ENCODE measurements at places on chromosomes 7 and 10.
A peak's percentile ranks its signal among the peaks of the same experiment; 100 is the strongest.

- no peak for DNase-seq
Observed at GRCh38 chr7:12436126-12436525, 32.5 kb upstream of the VWDE start.

GRCh38 chr7:44098092-44099068, 5.8 kb upstream of the AEBP1 start:
- DNase-seq: no peak

DNA sequence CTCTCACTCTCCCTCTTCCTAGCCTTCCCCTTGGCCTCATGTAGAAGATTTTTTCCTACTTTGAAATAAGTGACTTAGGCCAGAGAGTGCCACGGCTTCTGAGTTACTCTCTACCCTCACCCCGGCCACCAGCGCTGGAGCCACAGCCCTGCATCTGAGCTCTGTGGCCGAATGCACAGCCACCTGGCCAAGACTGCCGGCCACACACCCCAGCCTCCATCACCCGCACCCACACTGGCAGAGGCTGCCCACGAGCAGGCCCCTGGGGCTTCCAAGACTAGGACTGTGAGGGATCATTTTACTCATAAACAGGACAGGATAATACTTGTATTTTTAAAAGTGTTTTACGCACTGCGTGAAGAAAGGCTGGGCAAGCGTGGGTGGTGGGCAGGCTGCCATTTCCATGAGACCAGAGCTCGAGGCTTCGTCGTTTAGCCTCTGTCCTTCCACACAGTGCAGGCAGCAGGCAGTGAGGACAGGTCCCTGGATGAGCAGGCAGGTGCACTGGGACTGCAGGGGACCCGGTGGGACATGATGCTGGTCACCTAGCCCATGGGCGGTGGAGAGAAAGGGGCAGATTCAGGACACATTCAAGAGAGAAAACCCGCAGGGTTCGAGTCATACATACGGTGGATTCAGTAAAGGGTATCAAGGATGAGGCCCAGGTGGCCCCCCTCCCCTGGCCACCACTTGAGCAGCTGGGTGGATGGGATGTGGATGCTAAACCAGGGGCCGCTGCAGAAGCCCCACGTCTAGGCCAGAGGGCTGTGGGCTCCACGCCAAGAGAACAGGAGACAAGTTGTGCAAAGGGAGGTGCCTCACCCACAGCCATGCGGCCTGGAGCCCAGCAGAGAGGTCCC, 35.5 kb upstream of the RNF32 start:
- DNase-seq: no peak

DNA sequence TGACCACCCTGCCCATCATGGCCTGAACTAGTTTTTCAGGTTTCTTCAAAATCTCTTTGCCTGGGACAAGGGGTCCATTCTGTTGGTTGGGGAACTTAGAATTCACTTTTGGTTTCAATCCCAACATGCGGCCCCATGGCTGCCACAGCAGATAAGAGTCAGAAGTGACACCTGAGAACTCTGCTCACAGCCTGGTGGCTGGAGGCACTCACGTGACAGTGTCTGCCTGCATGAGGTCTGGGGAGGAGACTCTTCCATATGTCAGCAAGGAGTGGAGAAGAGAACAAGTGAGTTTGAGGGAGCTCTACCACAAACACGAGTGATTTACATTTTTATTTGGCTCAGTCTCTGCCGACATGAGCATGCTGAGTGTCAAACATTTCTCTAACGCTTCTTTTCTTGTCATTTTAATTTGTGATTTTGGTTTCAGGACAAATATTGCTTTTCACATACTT, 370.4 kb downstream of the TNS3 start:
- DNase-seq: no peak

DNA sequence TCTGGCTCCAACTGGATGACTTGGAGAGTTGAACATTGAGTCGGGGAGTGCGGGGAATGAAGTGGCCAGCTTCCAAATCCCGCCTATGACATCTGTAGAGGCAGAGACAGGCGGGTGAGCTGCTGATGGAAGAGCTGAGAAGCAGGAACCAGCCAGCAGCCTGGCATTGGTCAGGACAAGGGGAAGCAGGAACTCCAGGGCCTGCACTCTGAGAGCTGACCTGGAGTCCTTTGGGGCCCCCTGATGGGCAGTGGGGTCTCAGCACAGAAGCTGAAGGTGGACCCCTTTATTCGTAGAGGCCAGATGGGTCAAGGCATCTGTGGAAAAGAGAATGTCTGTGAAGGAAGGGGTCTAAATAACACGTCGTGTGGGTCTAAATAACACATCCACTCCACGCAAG, 57.0 kb downstream of the SEC61G start:
- DNase-seq: no peak

DNA sequence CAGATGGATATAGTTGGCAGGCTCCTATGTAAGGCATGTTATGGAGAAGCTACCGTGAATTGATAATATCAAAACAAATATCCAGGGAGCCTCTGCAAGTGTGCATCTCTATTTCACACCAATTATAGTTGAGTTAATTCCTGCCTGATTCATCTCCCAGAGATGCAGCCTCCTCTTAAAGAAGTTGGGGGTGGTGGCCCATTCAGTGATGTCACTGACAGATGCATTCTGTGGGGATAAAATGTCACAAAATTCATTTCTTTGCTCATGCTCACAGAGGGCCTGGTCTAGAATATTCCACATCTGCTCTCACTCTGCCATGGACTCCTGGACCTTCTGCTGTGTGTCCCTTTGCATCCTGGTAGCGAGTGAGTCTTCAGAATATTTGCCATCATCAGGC, 189.1 kb upstream of the PRSS1 start:
- no peak for DNase-seq

DNA sequence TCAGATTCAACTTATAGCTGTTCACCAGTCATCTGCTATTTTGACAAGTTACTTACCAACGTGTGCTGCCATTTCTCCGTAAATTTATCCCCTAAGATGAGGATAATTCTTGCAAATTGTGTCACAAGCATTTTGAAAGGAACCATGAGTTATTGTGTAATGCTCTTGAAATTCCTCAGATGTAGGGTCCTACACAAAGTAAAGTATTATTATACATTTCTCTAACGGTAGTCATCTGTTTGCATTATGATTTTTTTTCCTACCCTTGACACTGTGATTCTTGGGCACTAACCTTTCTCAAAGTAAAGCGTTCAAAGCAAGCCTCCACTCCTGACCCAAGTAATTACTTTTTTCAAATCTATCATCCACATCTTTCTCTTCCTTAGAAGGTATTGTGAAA, 8.1 kb downstream of the HERC4 start:
- no peak for DNase-seq

GRCh38 chr7:63042730-63043511, 955.7 kb upstream of the ZNF722 start:
- DNase-seq: no peak

DNA sequence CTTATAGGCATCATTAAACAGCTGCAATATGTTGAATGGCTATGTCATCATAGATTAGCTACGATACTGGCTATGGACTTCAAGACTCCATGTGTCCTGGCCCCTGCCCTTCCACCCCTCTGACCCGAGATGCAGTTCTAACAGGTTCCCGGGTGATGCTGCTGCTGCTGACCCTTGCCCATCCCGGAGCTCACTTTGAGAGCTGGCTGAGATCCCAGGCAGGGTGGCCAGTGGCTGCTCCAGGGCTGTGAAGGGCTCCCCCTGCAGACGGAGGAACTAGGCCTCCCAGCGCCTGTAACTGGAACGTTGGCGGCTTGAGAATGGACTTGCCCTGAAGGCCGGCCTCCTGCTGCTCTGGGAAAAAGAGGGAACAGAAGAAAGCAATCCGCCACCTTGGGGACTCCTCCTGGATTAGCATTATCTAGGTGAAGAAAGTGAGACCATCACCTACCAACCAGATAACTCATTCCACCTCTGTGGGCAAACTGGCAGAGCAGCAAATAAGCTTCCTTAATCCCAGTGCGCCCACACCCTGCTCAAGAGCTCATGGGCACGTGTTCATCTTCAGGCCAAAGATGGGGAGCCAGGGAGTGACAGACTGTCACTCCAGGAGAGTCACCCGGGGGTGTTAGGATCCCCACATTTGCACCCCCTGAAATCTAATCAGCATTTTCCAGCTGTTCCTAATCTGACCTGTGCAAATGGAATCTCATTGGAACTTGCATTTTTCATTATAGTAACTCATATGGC, 56.8 kb downstream of the PARP12 start:
- DNase-seq: no peak

DNA sequence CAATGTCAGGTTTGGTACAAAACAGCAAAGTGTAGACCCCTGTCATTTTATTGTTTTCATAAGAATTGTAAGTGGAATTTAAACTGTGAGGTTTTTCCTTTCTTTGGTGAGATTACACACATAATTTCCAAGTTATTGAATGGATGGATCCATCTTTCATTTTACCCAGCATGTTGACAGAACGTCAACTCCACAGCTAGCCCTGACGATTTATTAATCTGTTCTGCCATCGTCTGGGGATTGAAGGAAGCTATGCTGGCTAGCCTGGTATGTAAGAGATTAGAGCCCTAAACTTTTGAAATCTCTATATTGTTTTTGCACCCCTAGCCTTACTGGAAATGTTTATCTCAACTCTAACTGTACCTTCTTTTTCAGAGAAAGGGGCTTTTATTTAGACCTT, 8.6 kb downstream of the WNT16 start:
- no peak for DNase-seq

- DNase-seq: peak; percentile 15
Observed at GRCh38 chr7:82605247-82605864, 161.8 kb upstream of the CACNA2D1 start.
